Stimulated activated CD4-positive, alpha-beta T cell treated with anti-CD3 and anti-CD28 coated beads, Interleukin-4, amount 100 ng/mL, for 24 hours (primary cell): ENCODE measurements at places on chromosomes 12 and 14.

- no peak for DNase-seq
Measured at GRCh38 chr12:42759622-42760273, 170.2 kb upstream of the PRICKLE1 start.

DNA sequence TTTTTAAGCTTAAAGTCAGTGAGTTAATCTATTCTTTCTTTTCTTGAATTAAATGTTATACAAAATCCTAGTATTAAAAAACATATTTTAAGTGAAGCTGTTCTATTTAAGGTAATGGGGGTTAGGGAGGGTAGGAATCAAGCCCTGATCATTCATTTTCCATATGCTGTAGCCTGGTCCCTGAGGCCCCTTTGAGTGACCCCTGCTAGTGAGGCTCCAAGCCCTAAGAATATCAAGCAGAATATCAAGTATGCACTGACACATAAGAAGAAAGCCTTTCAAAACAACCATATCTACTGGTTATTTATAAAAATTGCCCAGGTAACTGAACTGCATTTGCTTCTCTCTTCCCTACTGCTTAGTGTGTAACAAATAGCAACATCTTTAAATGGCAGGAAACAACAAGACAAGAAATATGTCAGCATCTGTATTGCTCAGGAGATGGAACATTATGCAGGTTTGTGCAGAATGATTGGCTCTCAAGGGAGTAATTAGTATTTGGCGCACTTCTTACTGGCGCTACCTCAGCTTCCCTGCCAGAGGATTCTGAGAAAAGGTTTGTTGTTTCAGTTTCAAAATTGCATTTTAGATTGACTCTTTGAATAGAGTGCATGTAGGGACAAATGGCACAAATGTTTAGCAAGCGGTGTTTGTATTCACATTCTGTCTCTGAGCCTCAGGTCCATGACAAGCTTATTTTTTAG, 223.0 kb downstream of the DUSP6 start:
- no peak for DNase-seq

DNA sequence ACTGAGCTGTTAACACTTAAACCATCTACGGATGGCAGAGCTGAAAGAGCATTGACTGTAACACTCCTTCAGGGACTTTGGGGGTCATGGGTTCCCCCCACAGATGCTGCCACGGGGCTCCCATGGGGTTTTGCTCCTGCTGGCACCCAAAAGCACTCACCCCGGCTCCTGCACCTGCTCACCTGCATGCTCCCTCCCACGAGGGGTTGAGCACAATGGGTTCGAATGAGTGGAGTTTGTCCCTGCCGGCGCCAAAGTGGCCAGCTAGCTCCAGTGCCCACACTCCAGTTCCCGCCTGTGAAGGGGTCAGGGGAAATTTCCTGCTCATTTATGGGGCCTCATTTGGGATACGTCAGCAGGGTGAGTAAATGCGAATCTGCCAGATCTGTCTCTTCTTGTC, 40.7 kb downstream of the TNFAIP2 start:
- DNase-seq: no peak

GRCh38 chr12:94126067-94126466, 22.3 kb upstream of the PLXNC1 start:
- no peak for DNase-seq

DNA sequence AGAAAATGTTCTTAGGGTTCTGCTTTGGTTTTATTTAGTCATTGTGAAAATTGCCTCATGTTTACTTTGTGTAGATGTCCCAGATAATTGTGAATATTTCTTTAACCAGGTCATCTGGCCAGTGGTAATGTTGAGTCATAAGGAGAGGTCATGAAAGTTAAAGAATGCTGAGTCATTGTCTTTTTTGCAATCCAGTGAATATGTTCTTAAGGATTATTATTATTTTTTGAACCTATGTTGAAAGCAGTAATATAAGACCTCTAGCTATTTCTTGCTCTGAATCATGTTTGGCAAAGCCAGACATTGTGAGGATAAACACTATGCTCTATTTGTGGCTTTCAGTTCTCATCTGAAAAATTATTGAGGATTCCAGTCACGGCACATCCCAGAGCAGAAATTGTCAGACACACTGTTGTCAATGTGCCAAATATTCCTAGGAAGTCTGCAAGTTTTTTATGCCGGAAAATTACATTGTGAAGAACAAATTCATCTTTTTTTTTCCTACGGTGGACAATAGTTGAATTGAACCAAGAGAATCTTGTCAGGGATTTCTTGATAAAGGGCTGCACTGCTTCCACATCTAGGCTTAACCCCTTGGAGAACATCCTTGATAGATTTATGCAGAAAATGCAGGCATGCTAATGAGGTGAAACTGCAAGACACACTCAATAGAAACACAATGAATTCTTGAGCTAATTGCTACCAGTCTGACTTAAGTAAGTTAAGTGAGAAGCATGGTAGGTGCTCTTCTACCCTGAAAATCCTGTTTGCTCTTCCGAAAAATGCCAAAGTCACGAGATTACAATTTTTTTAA, 369.6 kb downstream of the ATP23 start:
- DNase-seq: no peak

DNA sequence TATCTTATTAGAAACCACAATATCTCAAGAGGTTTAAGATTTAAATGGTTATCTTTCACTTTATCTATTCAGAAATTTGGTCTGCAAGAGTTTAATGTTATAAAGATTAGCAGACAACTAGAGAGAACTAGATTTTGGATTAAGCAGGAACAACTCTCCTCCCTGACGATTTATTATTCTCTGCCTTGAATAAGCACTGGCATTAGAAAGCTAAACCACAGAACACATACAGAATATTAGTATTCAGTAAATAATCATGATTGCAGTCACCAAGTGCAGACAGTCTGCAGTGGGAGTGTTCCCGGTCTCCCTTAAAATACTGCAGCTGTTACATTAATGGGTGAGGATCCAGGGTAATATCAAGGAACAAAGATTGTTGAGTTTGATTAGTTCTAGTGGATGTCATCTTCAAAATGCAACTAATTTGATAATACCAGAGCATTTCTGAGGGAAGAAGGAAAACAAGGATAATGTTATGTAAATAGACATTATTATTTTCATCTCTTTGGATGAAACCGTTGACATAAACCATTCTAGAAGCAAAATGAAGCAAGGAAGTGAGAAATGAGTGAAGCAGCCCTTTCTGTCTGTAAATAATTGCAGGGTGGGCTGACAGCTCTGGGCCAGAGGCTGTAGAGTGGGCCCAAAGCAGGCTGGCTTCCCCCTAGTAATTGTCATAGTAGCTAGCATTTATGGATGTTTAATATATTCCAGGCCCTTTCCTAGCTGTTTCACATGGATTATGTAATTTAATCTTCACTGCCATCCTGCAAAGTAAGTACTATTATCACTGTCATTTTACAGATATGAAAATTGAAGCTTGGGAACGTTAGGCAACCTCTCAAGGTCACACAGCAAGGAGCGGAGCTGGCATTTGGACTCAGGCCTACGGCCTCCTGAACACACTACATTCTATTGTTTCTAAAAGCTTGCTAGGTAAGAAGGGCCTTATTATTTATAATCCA, 79.4 kb downstream of the DYRK2 start:
- no peak for DNase-seq

GRCh38 chr12:122917507-122918121, 21.7 kb upstream of the VPS37B start:
- no peak for DNase-seq

DNA sequence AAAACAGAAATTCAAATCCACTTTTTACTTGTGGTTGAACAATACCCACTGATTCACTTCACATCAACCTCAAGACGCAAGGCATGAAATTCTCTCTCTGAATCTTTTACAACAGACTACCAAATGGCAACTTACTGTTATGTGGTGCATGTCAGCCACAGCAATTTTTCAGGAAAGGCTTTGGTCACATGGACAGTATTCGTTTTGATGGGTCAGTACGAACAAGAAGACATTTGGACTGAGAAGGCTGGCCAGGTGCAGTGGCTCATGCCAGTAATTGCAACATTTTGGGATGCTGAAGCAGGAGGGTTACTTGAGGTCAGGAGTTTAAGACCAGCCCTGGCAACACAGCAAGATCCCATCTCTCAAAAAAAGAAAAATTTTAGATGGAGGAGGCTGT, 144.0 kb downstream of the SEC23A start:
- no peak for DNase-seq

DNA sequence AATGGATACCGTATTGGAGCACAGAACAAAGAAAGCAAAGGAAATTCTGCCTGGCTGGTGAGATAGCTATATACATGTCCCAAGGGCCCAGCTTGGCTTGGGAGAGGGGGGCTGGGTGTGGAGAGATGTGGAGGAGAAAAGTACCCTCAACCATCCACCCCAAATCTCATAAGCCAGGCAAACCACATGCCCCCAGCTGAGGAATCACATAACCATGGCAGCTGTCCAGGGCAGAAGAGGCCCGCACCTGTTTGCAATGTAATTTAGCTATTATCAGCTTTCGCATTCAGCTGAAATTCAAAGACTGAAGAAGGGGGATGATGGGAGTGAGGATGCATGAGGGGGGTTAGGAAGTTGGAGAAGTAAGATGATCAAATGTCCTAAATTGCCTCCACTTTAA, 196.1 kb downstream of the TBX5 start:
- DNase-seq: no peak

- no peak for DNase-seq
Measured at GRCh38 chr12:2879853-2880252, 2.8 kb downstream of the RHNO1 start.

DNA sequence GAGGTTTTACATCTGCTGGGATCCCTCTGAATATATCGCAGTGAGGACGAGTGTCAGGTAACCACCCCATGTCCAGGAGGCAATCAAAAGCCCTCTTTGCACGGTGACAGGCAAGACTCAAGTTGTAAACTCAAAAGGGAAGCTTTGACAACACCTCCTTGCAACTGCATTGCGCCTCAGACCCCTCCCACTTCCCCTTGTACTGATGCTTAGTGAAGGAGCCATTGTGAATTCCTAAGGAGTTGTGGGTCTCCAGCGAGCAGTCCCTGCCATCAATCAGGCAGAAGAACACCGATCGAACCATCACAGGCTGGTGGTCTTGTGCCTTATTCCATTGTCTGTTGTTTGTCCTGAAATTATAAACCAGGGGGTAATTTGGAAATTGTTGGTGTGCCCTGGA, 112.6 kb downstream of the CCDC60 start:
- no peak for DNase-seq

DNA sequence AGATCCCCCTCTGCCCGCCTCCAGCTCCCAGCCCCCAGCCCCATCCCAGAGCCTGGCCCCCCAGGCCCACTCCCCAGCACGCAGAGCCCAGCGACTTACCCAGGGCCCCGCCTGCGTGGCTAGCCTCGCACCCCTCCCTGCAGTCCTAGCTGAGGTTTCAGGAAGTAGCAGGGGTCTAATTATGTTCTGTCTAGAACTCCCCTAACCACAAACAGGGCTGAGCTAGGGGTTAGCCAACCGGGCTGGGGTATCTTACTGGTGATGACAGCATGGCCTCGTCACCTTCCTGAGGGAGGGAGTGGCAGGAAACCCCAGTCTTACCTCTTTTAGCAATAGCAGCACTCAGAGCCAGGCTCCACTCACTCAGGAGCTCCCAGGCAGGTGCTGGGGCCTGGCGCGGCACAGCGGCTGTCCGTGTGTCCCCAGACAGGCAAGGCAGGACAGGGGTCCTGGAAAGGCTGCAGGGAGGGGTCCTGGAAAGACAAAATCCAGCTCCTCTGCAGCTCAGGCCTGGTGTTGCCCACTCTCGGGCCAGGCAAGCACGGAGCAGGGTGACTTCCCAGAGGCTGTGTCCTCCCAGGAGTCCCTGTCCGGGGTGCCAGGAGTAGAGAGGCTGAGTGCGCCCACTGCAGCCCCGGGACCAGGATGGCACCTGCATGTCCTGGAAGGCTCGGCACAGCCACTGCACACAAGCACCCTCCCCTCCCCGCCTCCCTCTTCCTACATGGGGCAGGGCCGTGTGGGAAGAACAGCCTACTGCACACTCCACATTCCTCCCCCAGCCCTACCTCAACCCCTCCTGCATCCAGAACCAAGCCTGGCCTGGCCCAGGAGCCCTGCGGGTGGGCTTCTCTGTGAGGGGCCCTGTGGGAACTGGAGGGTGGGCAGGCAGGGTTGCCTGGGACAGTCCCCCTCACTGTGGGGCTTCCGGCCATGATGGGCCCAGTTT, at the start of gene GPR132:
Gene GPR132 (minus strand): TSS at position 151 of the 949 bp plus-strand sequence. CDS start 10,010 bp downstream, outside the sequence.
- DNase-seq: peak; percentile 89

DNA sequence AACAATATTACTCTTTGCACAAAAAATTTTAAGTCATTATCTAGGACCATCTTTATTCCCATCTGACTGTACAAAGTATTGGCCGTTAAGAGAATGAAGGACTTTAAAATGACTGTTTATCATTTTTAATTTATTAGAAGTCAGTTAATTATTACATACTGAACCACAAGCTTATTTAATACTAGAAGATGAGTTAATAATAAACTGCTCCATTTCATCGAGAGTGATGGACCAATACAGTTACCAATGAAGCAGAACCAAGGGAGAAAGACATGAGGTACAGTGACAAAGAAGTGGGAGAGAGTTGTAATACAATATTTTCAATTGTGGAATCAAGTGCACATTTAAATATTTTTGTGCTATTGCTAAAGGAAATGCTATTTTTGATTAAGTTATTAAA, 83.3 kb downstream of the PTPRO start:
- DNase-seq: no peak

GRCh38 chr14:59333668-59334067, 131.5 kb downstream of the GPR135 start:
- no peak for DNase-seq

GRCh38 chr12:58918469-58918844, 1.8 kb downstream of the LRIG3 start:
- DNase-seq: no peak

GRCh38 chr12:108047071-108047550, 82.0 kb upstream of the WSCD2 start:
- DNase-seq: no peak

DNA sequence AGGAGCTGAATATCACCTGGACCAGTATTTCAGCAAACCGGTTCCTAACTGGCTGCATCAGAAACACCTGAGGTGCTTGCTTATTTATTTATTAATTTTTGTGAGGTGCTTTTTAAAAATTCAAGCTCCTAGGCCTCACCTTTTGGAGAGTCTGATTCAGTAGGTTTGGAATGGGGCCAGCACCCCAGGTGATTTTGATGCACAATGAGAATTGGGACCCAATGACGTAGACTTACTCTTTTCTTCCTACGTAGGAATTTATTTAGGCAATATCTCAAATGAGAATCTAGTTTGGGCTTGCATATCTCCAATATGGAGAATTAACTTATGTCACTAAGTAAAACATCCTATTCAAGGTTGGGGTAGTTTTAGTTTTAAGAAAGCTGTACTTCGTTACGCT, 7.3 kb downstream of the YEATS4 start:
- DNase-seq: no peak
